ENCODE measurements at places on chromosomes 3 and 15.

- H3K36me3 ChIP-seq, result no peaks in the 10 kb centered on the region
- H3K4me1 ChIP-seq, result no peaks in the 10 kb centered on the region
- H3K27me3 ChIP-seq, result peaks cover 18% of the 10 kb centered on the region
- no peak for DNase-seq
- no peak overlapping the region for H3K4me3 ChIP-seq
Observed at GRCh38 chr15:52698514-52698913, 19.3 kb upstream of the ATOSA start.

DNA sequence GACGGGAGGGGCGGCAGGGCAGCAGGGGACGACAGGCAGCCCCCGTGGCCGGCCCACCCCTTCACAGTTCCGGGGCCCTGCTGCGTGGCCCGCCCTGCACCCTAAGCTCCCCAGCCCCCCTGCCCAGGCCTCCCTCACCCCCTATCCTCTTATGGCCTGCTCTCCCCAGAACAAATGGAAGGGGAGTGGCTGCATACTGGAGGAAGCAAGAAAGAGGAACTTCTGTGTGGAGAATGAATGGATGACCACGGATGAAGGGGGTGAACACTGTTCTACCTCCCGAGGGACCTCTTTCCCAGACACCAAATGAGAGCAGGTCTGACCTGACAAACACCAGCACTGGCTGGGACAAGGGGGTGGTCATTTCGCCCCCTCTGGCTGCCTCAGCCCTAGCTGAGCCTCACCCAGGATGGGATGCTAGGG lies 25.0 kb downstream of the SEC61A1 start:
- peaks cover 13% of the 10 kb centered on the region for H3K4me1 ChIP-seq
- no peak for DNase-seq
- H3K4me3 ChIP-seq, result no peak overlapping the region
- no peak overlapping the region for H3K27ac ChIP-seq
- peaks cover 54% of the 10 kb centered on the region for H3K36me3 ChIP-seq

GRCh38 chr15:69524814-69525213 lies 72.2 kb downstream of the RPLP1 start:
- no peak for DNase-seq
- H3K27ac ChIP-seq, result no peak overlapping the region
- H3K4me1 ChIP-seq, result peaks cover 3% of the 10 kb centered on the region
- peaks cover 21% of the 10 kb centered on the region for H3K27me3 ChIP-seq

DNA sequence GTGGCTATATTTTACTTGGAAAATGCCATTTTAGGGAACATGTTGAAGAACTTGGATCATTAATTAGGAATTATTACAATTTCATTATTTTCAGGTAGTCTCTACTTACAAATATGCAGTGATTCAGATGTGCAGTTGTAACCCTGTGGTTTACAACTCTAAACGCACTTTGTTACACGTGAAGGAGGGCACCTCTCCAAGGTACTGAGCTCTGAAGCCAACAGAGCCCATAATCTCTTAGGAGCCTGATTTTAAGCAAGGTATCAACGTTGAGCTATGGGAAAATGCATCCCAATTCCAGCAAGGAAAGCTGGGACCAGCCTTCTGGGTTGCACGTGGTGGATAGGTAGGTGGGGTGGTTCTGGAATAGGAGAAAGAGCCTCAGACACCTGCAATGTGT lies 81.5 kb upstream of the FAM3D start:
- peaks cover 3% of the 10 kb centered on the region for H3K27me3 ChIP-seq
- no peak overlapping the region for H3K4me3 ChIP-seq

All from activated T-helper 2 cell treated with anti-CD3 and anti-CD28 coated beads, Interferon-gamma antibody, Interleukin-2, Interleukin-4, amounts not matched to agents 10 μg/mL and 5 μg/mL and 100 μg/mL, durations not matched to agents 14 hours and 24 hours and 36 hours (primary cell).